Activated CD8-positive, alpha-beta memory T cell treated with anti-CD3 and anti-CD28 coated beads for 1 hour (primary cell): ENCODE measurements at places on chromosomes 1 and 21.

GRCh38 chr1:45908611-45909140, 105.3 kb downstream of the MAST2 start:
- DNase-seq: no peak

- DNase-seq: no peak
Observed at GRCh38 chr1:30360281-30360680, 363.1 kb downstream of the MATN1 start.

DNA sequence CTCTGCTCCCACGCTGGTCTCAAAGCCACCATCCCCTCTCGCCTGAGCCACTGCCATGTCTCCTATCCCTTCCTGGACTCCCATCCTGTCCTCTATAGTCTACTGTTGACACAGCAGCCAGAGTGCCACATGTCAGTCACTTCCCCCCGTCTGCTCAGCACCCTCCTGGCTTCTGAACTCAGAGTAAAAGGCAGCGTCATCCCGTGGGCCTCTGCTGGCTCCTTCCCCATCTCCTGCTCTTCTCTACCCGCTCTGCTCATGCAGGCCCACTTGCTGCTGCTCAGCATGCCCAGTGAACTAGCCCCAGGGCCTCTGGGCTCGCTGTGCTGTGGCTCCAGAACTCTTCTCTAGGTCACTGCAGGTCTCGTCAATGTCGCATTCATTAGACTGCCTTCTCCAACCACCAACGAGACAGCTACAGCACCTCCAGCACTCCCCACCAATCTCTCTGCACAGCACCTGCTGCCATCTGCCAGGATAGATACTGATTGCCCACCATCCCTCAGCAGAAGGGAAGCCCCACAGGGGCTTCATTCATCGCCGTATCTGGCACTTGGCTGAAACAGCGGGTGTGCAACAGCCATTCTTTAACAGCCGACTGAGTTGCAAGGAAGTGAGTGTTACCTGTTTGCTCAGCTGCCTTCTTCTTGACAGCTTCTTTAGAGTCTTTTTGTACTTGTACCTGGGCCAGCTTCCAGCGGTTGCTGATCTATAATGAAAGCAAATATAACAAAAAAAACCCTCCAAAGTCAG, 11.8 kb upstream of the SRM start:
- no peak for DNase-seq

DNA sequence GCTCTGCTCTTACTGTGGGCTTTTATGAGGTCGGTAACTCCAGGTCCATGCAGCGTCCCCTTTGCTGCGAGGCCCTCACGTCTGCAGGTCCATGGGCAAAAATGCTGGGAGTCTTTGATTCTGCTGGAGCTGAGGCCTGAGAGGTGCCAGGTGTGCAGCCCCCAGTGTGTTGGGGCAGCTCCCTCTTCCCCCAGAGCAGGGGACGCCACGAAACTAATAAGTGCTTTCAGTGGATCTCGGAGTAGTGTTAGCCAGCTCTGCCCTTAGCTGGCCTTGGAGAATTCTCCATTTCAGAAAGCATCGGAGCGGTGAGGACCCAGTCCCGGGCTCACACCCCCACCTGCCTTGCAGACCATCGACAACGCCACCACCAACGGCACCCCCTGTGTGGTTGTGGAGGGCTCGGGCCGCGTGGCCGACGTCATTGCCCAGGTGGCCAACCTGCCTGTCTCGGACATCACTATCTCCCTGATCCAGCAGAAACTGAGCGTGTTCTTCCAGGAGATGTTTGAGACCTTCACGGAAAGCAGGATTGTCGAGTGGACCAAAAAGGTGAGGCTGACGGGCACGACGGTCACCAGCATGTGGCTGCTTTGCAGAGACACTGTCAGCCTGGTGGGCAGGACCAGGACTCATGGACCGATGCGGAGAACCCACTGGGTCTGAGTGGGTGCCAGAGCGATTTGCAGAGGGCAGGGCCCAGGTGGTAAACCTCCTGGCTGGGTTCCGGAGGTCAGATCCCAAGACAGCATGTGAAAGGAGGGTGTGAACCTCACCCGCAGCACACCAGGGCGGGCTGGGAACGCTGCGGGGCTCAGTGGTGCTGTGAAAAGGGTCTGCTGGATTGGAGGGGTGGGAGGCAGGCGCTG, 25.5 kb downstream of the TRPM2 start:
- DNase-seq: no peak

GRCh38 chr21:35575280-35575915, 484.9 kb downstream of the SETD4 start:
- no peak for DNase-seq

- no peak for DNase-seq
Observed at GRCh38 chr1:61486783-61487536, 238.0 kb downstream of the TM2D1 start.

- no peak for DNase-seq
Observed at GRCh38 chr1:94982398-94982797, 55.5 kb upstream of the CNN3 start.

- DNase-seq: no peak
Observed at GRCh38 chr1:11355559-11356475, 82.8 kb downstream of the UBIAD1 start.

- DNase-seq: no peak
Observed at GRCh38 chr1:236214761-236215160, 67.0 kb downstream of the ERO1B start.

GRCh38 chr1:110272045-110272444, 61.9 kb downstream of the KCNC4 start:
- DNase-seq: no peak

DNA sequence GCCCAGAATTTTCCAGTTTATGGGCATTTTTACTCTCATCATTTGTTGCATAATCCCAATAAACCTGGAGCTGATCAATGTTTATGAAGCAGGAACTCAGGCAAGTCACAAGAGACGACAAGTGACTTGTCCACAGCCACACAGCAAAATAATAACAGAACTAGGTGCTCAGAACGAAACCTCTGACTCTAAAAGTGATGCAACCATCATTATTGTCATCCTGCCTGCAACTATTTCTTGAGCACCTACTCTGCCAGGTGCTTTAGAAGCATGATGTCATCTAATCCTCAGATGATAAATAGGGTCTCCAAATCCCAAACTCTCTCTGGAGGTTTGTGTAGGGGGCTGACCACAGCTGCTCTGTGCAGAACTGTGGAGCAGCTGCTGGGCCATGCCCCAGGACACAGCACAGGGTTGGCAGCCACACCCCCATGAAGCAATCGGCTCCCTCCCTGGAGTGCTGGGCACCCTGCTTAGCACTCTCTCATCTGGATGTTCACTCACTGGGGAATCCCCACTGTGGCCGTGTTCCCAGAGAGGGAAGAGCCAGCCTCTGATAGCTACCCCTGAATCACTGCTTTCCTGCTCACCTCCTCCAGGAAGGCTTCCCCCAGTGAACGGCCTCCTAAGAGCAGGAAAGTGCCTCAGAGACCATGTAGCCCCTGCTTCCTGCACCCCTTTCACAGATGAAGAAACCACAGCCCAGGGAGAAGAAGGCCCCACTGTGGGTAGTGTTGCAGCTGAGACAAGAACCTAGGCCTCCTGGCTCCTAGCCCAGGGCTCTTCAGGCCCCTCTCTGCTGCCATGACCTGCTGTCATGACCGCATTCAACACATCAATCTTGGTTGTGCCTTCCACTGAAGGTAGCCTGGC, 2.1 kb downstream of the TTC22 start:
- DNase-seq: no peak
